ENCODE measurements at places on chromosomes 1 and 21.

- DNase-seq, result no peak
These were observed 6.1 kb upstream of the TLCD4 start for GRCh38 chr1:95111014-95111413.

DNA sequence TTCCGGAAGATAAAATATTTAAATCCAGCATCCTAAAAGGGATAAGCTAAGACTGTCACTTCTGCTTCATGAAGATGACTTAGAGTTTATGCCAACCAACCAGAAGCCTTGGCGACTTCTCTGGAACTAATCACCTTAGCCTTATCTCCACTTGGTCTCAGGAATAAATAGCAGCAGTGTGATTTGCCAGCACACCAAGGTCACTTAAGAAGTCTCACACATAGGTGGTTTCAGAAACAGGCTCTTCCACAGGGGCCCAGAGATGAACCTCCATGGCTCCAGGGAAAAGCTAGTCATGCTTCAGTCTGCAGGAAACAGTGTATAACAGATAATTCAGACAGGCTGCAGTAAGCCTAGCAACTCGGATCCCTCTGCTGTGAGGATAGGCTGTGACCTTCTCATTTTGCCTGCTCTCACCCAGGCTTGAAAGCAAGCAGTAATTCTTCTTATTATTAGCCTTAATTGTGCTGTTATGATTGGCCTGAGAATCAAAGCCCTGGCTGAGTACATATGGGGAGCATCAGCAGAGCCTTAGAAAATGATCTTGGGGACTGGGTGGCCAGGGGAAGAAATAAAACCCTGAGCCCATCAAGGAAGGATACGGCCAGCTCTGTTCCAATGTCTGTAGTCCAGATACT is 84.7 kb downstream of the WLS start:
- DNase-seq, result no peak

- no peak for DNase-seq
These were observed 3.2 kb downstream of the ID3 start for GRCh38 chr1:23555986-23556634.

DNA sequence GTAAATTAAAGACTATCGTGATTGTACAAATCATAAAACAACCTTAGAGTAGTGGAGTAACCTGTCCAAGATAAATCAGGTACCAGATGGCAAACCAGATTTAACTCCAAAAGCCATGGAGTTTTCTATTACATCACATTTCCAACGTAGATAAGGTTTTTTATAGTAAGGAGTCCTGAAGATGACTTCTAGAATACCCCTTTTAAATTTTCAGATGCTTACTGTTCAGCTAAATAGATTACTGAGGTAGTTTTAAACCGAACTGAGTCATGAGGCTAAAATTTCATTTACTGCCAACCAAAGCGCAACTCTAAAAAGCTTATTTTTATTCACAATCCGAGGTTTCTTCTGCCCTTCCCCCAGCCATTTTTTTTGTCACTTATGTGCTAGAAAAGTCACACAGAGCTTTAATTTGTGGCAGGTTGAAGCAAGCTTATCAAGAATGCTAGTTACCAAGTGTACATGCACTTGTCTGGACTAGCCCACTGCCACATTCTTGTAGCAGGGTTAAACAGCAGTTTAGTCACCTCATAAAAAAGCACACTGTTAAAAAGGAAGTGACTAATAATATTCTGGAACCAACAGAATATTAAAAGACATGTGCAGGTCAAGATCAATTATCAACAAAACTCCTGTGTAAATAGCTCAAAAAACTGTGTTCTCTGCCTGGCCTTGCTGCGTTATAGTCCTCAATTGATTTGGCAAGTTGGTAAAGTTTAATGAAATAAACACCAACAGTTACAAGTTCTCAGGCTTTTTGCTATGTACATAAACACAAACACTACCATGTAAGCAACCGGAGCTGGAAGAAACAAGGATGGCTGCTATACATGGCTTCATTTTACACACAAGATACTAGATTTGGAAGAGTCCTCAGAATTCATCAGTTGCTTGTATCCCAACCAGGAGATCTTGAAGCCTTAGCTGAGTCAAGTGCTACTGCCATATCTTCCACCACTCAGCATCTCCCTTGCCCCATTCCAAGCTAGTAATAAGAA is 180.3 kb upstream of the DMRTA2 start:
- no peak for DNase-seq

GRCh38 chr1:234709473-234710228 is 99.7 kb upstream of the IRF2BP2 start:
- no peak for DNase-seq

DNA sequence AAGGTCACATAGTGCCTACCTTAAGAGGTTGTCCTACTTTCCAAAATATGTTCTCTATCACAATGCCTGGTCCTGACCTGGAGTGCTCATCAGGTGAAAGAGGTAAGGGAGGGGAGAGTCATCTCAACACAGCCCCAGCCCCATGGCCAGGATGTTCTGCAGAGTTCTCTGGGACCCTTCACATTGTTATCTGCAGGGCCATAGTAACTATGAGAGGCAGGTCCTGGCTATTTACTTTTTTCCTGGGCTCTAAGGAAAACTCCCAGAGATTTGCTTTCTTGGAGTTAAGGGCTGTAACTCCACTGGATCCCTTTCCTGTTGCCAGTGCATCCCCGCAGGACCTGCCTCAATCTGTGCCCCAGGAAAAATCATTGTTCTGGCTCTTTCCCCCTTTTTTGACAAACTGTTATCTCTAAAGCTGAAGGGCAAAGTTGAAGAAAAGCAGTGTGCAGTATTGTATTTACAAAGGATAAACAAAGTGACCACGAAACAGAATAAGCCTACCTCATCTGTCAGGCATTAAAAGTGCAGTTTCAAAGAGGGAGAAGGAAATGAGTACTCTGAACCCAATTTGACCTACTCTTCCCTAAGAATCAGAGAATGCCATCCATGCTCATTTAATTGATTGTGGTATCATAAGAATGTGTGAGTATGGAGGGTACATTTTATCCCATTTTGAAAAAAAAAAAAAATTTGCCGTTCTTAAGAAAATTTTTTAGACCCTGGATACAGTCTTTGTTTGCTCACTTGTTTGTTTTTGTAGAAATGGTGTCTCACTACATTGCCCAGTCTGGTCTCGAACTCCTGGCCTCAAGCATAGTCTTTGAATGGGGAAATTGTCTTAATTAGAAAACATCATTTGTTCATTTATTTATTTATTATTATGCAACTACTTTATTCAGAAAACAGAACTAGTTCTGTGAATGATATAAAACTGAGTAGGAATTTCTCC is 149.6 kb downstream of the RHOU start:
- no peak for DNase-seq

DNA sequence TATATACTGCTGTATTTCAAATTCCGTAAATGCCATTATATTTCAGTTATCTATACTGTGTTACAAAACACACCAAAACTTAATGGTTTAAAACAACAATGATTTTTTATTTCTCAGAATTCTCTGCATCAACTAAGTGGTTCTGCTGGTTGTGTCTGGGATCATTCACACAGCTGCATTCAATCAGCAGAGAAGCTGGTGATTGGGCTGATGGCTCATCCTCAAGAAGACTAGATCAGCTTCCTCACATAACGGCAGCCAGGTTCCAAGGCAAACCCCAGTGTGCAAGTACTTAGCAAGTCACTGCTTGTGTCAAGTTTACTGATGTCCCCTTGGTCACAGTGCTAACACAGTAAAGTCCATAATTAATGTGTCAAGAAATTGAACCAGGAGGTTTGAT is 86.3 kb upstream of the VANGL1 start:
- DNase-seq, result no peak

GRCh38 chr1:15764890-15765289 is 6.3 kb downstream of the FBLIM1 start:
- no peak for DNase-seq

DNA sequence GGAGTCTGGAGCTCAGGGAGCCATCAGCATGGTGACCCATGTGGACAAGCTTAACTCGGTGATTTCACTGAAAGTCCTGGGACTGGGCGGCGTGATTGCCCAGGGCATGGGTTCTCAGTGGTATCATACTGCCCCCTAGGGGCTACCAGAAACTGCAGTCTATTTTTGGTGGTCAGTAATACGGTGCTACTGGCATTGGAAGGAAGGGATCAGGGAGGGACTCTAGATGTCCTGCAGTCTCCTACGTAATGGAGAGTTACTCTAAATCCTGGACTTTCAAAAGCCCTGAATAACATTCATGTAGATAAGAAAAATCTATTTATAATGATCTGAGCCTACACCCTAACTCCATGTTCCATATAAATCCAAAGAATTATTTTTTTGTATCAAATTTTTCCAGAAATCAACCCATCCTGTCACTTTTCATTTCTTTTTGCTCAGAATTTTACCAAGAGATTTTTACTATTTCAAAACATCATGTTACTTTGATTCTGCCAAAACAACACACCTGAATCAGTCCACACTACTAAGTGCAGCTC is 37.3 kb downstream of the PABPC4 start:
- peak; percentile 31 for DNase-seq

GRCh38 chr1:108056436-108056990 is 91.5 kb upstream of the VAV3 start:
- DNase-seq, result no peak

DNA sequence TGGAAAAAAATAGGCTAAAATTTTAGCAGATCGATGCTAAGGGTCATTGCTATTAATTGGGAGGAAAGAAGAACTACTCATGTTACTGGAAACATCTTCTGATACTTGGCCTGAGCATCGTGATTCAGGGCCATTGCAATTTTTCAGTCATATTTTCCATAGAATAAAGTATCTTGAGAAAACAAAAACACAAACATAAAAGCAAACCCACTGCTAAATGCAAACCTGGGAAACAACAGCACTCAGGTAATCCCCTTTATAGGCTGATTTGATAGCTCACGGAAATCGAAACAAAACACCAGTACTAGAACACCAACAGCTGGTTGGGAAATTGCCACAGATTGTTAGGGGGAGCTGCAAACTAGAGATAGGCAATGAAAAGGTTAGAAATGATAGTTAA is 172.9 kb upstream of the ESRRG start:
- DNase-seq, result no peak

DNA sequence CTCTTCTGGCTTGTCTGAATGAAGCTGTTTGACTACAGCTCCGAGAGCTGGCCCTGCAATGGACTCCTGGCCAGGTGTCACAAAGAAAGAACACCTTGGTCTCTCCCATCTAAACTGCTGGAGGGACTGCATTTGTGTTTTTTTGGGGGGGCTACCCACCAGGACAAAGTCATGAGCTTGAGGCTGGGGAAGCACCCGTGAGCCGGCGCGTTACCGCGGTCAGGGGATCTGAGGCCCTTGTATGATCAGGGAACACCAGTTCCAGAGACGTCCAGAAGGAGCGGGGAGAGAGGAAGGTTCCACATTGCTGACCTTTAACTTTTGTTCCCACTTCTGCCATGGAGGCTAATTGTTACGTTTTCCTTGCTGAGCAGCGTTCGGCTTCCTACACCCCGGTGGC is 84.5 kb upstream of the C1orf174 start:
- DNase-seq, result no peak

GRCh38 chr1:202069662-202070061 is 53.1 kb upstream of the GPR37L1 start:
- no peak for DNase-seq

- no peak for DNase-seq
These were observed 66.9 kb downstream of the GNG12 start for GRCh38 chr1:67766141-67766978.

GRCh38 chr1:21175670-21176581 is 771 bp downstream of the EIF4G3 start:
- peak; percentile 66 for DNase-seq

- DNase-seq, result no peak
These were observed 29.7 kb downstream of the PBX1 start for GRCh38 chr1:164588516-164589341.

- no peak for DNase-seq
These were observed 70.1 kb upstream of the CCDC190 start for GRCh38 chr1:162930976-162931560.

GRCh38 chr1:65623895-65624294 is 168.8 kb upstream of the PDE4B start:
- no peak for DNase-seq

DNA sequence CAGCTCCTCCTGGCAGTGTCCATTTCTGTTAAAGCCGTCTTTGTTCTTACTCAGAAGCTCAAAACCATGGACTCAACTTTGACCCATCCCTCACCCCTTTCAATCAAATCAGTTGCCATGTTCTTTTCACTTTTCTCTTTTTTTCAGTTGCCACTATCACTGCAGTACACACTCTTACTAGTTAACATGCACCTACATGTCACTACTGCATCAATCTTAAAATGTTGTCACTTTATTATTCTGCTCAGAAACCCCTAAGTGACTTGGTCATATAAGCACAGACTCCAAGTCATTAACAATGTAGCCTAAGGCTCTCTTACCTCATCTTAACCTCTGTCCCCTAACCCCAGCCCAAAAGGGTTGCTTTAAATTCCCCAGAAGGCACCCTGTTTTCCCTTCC is 9.0 kb downstream of the ZNF697 start:
- DNase-seq, result no peak

GRCh38 chr1:32627596-32628162 is 22.7 kb downstream of the ZBTB8OS start:
- DNase-seq, result no peak

DNA sequence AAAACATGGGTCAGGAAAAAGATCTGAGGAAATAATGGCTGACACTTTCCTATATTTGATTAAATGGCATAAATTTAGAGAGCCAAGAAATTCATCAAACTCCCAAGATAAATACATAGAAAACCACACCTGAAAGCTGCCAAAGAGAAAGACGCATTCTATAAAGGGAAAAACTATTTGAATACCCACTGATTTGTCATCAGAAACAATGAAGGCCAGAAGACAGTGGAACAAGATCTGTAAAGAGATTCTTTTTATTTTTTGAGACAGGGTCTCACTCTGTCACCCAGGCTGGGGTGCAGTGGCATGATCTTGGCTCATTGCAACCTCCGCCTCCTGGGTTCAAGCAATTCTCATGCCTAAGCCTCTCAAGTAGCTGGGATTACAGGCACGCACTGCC is 17.4 kb downstream of the SDE2 start:
- no peak for DNase-seq

- DNase-seq, result no peak
These were observed 24.0 kb downstream of the MRAP start for GRCh38 chr21:32322676-32323075.

DNA sequence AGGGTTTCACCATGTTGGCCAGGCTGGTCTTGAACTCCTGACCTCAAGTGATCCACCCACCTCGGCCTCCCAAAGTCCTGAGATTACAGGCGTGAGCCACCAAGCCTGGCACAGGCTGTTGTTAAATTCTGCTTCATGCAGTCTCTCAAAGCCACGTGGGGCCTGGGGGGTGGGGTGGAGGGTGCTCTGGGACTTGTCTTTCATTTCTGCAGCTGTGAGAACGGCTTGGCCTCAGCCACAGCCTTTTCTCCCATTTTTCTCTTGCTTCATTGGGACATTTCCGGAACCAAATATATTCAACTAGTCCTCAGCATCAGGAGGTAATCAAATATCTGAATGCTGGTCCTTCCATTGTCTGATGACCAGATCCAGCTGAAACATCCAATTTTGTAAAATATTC is 27.6 kb upstream of the KCNE2 start:
- DNase-seq, result no peak
